ENCODE measurements at places on chromosomes 16 and 17.

DNA sequence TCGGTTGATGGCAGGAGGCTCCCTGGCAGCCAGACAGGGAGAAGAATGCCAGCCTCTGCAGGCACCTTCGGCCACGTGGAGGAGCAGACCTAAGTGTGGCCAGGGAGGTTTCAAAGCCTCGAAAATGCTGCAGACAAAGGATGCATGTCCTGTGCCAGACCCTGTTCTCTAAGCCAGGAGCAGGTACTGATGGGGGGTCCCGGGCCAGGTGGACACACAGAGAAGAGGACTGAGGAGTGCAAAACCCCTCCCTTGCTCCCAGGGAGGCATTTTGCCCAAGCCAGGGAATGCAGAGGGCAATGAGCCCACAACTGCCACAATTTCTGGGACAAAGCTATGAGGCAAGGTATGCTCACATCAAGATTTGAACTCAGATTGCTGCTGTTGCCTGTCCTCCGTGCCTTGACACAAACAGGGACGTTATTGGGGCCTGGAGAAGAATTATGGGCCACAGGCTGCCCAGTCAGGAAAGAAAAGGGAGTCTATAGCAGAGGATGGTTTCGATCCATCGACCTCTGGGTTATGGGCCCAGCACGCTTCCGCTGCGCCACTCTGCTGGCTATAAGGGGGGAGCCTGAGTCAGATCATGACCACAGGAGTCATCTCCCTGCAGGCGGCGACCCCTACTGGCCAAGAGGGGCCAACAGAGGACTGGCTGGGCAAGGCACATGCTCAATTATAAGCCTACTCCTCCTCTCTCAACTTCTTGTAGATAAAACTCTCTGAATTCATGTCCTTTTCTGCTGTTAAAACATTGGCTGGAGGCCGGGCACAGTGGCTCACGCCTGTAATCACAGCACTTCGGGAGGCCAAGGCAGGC lies 25.1 kb upstream of the FOXK2 start:
- peak; percentile 90 for DNase-seq

DNA sequence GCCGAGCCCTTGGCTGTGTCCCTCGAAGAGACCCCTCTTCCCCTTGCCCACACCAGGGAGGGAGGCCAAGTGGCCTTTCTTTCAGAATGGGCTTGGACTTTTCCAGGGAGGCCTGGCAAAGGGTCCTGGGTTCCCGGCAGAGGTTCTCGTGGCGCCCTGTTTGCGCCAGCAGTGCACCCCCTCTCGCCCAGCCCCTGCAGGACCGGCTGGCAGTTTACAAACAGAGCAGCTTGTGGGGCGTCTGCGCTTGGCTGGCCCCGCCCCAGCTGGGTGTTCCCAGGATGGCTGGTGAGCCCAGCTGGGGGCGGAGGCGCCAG lies 137.8 kb upstream of the CIBAR2 start:
- no peak for DNase-seq

DNA sequence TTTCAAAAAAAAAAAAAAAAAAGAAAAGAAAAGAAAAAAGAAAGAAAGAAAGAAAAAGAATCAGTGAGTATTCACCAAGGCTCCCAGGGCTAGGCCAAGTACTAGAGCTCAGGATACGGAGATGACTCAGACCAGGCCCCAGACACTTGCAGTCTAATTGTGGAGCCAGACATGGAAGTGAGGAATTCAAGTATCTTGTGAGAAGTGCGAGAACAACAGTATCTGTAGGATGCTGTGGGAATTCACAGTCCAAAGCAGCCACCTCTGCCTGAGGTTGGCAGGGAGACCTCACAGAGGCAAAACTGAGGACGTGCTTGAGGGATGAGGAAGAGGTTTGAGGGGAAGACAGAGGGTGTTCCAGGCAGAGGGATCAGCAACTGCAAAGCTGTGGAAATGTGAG lies 14.0 kb upstream of the ALDOA start:
- no peak for DNase-seq

- peak; percentile 19 for DNase-seq
These were observed 260.4 kb upstream of the TBX2 start for GRCh38 chr17:61139219-61139618.

DNA sequence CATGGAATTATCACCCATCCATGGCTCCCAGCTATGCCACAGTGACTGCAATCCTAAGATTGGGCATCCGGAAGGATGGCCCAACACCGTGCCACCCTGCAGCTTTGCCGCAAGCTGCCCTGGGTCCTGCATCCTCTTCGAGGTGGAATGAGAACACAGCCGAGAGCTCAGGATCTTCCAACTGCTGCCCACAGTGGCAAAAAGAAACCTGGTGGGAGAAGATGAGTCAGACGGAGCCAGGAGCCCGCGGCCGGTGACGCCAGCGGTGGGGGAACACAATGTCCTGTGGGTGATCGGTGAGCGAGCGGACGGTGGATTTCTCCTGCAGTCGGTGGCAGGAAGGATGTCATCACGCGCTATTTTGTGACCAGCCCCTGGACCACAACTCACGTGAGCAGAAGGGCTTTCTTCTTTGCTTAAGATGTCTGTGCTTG lies 20.1 kb downstream of the CD7 start:
- DNase-seq = peak; percentile 89

GRCh38 chr17:78351449-78352006 lies 8.3 kb downstream of the SOCS3 start:
- DNase-seq = peak; percentile 92

DNA sequence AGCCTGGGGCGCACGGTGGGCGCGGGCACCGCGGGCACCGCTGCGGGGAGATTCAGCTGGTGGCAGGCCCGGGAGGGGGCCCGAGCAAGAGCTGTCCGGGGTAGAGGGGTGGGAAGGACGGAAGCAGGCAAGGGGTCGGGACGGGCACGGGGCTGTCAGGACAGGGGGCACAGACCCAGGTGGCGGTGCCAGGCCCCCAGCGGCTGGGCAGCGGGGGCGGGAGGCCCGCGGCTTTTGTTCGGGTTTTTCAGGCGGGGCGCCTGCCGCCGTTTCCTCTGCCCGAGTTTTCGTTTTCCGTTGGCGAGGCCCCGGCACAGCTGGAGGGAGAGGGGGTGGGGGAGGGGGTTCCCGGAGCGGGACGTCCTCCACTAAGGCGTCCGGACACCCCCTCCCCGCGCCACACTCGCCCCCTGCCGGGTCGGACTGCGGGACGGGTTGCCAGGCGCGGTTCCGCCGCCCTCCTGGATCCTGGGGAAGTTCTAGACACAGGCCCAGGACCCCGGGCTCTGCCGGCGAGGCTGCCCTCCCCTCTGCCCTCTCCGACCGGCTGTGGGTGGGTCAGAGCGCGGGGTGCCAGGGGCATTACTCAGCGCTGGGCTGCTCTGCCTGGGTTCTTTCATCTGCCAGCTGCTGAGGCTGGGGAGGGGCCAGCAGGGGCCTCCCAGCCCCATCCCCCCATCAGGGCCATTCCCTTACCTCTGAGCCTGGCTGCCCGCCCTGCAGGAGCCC lies 543 bp downstream of the ARHGAP23 start:
- no peak for DNase-seq

GRCh38 chr17:57138956-57139576 lies 54.0 kb downstream of the AKAP1 start:
- no peak for DNase-seq

GRCh38 chr17:57747221-57748017 lies 2.3 kb upstream of the CCDC182 start:
- DNase-seq = peak; percentile 19

DNA sequence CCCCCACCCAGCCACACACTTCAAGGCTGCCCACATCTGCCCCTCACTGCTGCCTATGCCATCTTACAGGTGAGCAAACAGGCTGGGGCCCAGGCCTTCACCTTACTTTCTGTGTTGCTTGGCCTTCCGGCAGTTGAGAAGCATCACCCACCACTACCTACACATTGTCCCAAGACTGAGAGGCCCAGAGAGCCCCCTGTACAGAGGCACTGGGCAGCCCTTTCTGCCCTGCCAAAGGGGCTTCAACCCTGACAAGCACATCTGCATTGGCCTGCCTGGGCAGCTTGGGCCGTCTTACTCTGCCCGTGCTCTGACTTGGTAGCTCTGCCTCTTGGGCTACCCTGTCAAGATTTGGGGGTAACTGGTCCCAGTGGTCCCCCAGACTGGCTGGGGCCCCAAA lies 1.2 kb downstream of the MIEF2 start:
- no peak for DNase-seq

DNA sequence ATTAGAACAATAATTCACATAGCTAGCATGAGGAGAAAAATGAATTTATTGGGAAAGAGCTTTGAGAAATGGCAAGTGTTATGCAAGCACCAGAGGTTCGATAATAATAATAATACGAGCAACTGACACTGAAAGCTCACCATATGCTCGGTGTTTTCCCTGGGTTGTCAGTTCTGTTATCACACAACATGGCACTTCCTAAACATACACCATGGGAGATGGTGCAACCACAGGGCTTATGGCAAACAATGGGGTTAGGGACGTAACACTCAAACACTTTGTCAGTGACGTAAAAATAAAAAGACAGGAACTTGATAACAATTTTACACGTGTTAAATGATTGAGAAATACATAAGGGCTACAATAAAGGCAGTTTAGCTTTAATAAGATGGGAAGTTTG lies 23.7 kb downstream of the OR1D5 start:
- DNase-seq = no peak

- DNase-seq = no peak
These were observed 646 bp downstream of the RABEP1 start for GRCh38 chr17:5282642-5283217.

DNA sequence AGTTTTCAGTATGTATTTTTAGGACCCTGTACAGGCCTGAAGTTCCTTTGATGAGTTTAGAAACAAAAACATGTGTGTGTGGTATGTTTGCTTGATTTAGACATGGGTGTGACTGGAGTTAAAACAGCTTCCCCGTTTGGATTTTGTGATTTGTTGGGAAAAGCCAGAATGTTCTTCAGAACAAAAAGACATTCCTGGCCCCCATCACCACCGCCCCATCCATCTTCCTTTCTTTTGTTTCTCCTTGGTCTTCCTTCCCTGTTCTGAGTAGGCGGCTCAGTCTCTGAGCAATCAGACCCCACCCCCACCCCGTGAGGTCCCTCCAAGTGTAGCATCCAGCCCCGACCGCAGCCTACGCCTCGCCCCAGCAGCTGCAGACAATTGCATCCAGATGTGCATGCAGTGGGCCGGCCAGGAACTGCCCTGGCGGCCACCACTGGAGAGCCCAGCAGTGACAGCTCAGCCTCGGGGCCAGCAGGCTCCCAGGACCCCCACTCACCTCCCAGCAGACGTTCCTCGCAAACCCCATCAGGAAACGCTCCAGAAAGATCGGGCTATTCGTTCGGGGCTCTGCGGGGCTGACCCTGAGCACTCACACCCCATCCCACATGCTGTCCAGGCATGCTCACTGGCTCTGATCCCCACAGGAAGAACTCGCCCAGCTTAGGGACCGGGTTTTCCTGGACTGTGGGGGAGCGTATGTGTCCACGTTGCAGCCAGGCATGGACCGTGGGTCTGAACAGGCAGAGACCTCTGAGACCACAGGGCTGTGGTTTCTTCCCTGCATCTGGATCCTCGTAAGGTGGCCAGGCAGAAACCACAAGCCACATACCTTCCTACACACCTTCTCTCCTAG lies 99.8 kb upstream of the CDH5 start:
- DNase-seq = peak; percentile 24

- no peak for DNase-seq
These were observed 31.4 kb downstream of the TEX2 start for GRCh38 chr17:64231567-64232141.

GRCh38 chr17:59796785-59797205 lies 89.3 kb downstream of the VMP1 start:
- no peak for DNase-seq

- DNase-seq = no peak
These were observed at the start of gene ARHGDIA for GRCh38 chr17:81870981-81871386. Gene ARHGDIA, minus strand, starts transcription at chr17:81871337. Its CDS starts 1,407 bp downstream, at chr17:81869930.

DNA sequence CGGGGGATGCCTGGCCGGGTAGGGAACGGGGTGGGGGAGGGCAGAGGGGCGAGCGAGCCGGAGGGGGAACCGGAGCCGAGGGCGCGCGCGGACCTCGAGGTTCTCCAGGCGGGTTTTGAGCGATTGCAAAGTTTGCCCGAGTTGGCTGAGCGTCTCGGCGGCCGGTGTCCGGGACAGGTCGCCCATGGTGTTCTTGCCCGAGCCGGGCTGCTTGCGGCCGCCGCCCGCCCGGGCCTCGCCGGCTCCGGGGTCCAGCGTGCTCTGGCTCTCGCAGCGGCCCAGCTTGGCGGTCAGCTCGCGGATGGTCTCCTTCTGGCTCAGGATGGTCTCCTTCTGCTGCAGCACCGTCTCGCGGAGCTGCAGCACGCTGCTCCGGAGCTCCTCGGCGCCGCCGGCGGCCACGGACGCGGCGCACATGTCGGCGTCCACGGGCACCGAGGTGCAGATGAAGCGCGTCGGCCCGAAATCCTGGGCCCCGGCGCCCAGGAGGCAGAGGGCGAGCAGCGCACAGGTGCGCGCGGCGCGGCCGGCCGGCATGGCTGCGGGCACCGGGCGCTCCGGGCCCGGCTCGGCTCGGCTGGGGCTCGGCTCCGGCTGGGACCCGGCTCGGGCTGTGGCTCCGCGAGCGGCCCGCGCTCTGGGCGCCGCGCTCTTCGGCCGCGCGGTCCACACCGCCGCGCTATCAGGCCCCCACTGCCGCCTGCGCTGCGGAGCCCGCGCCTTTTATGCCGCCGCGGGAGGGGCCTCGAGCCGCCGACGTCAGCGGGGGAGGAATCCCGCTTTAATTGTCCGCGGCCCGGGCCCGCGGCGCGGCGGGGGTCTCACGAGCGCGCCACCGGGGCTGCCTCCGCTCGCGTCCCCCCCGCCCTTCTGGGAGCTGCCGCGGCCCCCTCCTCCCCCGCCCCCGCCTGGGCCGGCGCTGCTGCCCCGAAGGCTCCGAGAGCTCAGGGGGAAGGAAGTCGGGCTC lies at the start of gene NPTX1:
Gene NPTX1, minus strand, starts transcription at position 698 of the 967 bp plus-strand sequence. Its CDS starts 161 bp downstream, at position 537.
- no peak for DNase-seq

DNA sequence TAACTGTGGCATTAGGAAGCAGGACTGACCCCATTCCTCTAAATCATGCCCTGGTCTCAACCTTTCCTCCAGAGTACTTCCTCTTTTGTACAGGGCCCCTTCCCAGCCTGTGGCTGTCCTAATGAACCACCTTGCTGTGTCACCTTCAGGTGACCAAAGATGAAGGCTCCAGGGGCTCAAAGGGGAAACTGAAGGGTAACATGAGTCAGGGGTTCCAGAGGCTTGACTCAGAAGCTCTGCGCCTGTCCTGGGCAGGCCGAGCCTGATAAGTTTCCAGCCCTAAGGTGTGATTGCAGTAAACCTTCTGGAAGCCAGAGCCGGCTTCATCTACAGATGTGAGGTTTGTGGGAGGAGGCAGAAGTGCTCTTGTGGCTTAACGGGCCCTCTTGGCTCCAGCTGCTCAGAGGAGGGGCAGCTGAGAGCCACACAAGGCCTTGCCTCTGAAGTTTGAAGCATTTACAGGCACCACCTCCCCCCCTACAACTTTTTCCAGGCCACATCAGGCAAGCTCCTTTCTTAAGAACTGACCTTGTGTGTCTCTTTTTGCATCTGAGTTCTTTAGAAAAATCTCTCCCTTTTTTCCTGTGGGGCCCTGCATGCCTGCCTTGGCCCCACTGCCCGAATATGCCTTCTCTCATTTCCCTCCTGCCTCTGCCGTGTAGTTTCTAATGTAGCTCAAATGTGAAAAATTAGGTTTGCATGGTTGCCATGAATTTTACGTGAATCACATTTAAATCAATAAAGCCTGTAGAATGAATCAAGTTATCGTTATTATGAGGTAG lies 149.9 kb downstream of the CLEC16A start:
- no peak for DNase-seq
